ENCODE measurements at places on chromosomes 3 and 15. TPM values are rescaled to one million over a fixed set of nuclear protein-coding genes. Genes with fewer than 3 reads are reported as not detected.

- no peak for DNase-seq
- H3K27ac ChIP-seq: no peak overlapping the region
- no peaks in the 10 kb centered on the region for H3K27me3 ChIP-seq
- H3K4me1 ChIP-seq: peaks cover 17% of the 10 kb centered on the region
- H3K4me3 ChIP-seq: no peak overlapping the region
These were observed 446.0 kb downstream of the GRM7 start for GRCh38 chr3:7306901-7307300.

- H3K27ac ChIP-seq: no peak overlapping the region
- no peaks in the 10 kb centered on the region for H3K36me3 ChIP-seq
- no peaks in the 10 kb centered on the region for H3K4me1 ChIP-seq
- H3K4me3 ChIP-seq: peak overlapping the region; percentile 39
- H3K27me3 ChIP-seq: peaks cover 22% of the 10 kb centered on the region
- DNase-seq: no peak
These were observed 54.4 kb downstream of the LRRK1 start for GRCh38 chr15:100973351-100974111.

- H3K4me1 ChIP-seq: peaks cover 14% of the 10 kb centered on the region
- no peaks in the 10 kb centered on the region for H3K27me3 ChIP-seq
- peak overlapping the region; percentile 47 for H3K27ac ChIP-seq
- no peak for DNase-seq
These were observed 10.9 kb downstream of the RARB start for GRCh38 chr3:25438791-25439555.

DNA sequence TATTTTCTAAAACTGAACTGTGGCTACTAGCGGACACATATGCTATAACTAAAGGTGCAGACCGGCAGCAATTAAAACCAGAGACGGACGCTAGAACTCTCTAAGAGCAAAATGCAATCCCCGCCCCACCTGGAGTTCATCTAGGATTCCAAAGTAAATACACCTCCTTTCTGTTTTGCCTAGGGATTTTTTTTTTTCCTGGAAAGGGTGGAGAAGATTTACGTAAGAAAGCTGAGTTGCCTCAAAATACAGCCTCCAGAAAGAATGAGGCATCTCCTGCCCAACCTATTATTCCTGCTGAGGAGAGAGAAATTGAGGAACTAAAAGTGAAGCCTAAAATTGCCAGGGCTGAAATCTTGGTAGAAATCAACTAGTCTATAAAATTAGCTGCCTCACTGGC lies 150.2 kb downstream of the TP63 start:
- H3K27me3 ChIP-seq: no peaks in the 10 kb centered on the region
- no peaks in the 10 kb centered on the region for H3K4me1 ChIP-seq
- no peak for DNase-seq

The SCG3 gene
- total RNA-seq: 1.8 TPM

- no peaks in the 10 kb centered on the region for H3K36me3 ChIP-seq
- no peak for DNase-seq
These were observed 4.8 kb downstream of the CX3CR1 start for GRCh38 chr3:39275052-39275451.

DNA sequence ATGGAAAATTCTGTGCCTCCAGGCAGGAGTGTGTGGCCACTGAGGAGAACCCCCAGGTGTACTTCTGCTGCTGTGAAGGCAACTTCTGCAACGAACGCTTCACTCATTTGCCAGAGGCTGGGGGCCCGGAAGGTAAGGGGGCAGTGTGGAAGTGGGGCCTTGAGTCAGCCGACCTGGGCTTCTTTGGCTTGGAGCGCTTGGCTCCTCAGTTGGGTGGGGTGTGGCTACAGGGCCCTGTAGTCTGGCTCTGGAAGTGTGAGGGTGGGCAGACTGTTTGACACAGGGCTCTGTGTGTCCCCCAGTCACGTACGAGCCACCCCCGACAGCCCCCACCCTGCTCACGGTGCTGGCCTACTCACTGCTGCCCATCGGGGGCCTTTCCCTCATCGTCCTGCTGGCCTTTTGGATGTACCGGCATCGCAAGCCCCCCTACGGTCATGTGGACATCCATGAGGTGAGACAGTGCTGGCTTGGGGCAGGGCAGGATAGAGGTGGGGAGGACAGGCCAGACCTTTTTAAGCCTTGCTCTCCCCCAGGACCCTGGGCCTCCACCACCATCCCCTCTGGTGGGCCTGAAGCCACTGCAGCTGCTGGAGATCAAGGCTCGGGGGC lies 18.2 kb upstream of the EXOG start:
- H3K27ac ChIP-seq: no peak overlapping the region
- H3K4me1 ChIP-seq: no peaks in the 10 kb centered on the region
- no peaks in the 10 kb centered on the region for H3K27me3 ChIP-seq
- no peak overlapping the region for H3K4me3 ChIP-seq
- no peak for DNase-seq
- H3K36me3 ChIP-seq: no peaks in the 10 kb centered on the region

DNA sequence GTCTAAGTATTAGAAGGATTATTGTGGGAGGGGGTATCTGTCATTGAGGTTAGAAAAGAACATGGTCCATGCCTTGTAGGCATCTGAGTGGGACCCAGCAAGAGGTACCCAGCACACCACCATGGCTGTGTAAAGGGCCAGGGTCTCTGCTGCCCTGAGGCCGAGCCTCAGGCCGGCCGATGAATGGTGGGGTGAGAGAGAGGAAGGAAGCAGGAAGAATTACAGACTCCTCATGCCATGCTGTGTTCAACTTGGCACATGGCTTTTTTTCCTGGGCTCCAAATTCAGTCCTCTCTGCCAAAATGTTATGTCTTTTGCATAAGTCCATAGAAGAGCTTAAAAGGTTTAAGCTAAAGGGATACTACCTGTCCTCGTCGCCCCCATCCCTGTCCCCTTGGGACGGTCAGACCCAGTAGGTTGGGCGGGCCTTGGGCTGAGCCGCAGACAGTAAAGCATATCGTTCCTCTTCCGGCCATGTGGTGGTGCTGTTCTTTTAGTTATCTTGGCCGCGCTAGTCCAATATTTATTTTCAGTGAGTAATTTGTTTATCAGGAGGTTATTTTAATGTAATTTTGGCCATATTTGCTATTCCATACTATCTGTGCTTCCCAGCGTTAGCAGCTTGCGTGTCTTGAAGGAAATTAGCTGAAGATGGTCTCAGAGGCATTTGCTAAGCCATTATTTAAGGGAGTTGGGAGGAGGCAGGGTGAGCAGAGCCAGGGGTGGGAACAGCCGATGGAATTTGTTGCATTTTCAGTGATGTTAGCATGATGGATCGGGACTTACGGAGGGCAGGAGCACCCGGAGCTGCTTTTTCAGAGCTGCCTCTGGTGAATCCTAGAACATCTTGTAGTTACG lies 152.4 kb downstream of the AGBL1 start:
- H3K4me1 ChIP-seq: peaks cover 7% of the 10 kb centered on the region
- H3K27me3 ChIP-seq: peaks cover 2% of the 10 kb centered on the region
- DNase-seq: peak; percentile 25
- no peaks in the 10 kb centered on the region for H3K36me3 ChIP-seq
- H3K4me3 ChIP-seq: no peak overlapping the region
- no peak overlapping the region for H3K27ac ChIP-seq

DNA sequence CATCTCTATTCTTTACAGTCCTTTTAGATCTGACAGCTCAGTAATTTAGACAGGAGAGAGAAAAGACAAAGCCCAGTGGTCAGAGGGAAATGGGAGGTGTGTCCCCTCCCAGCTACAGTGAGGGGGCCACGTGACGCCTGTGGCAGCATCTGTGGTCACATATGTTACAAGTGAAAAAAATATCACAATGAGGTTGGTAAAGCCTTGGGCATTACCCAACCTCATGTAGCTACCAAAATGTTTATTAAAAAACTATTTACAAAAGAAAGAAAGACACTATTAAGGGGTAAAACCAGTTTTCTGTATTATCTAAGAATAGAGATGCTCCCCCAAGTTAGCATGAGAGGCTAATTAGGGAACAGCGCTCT lies 42.9 kb upstream of the PLCL2 start:
- no peaks in the 10 kb centered on the region for H3K36me3 ChIP-seq
- H3K27ac ChIP-seq: no peak overlapping the region
- peaks cover 5% of the 10 kb centered on the region for H3K4me1 ChIP-seq
- H3K4me3 ChIP-seq: no peak overlapping the region
- no peak for DNase-seq
- H3K27me3 ChIP-seq: peaks cover 2% of the 10 kb centered on the region

The PP2D1 gene
- total RNA-seq: not detected

DNA sequence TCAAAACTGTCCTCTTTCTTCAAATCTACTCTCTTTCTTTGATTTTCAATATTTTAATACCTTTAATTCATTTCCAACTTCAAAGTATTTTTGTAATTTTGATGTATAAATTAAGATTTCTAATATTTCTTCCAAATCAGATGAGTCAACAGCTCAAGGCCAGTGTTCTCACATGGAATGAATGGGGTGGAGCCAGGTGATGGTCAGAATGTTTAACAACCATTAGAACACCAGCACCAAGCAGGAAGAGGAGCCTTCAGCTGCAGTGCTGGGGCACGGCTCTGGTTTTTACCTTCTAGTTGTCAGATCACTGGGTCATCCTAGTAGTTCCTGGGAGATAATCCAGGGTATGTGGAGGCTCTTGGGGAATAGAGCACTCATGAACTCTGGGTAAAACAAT lies 494.5 kb upstream of the PDZRN3 start:
- no peak overlapping the region for H3K4me3 ChIP-seq
- H3K4me1 ChIP-seq: no peaks in the 10 kb centered on the region
- no peaks in the 10 kb centered on the region for H3K27me3 ChIP-seq
- H3K36me3 ChIP-seq: no peaks in the 10 kb centered on the region

The PEX5L gene
- total RNA-seq: 0.43 TPM

Data from astrocyte (in vitro differentiated cells and primary cell).